GM23248 (cell line): ENCODE measurements at places on chromosomes 4 and X.

GRCh38 chr4:149223659-149224058 lies 592.0 kb downstream of the IQCM start:
- DNase-seq, result peak; percentile 48

DNA sequence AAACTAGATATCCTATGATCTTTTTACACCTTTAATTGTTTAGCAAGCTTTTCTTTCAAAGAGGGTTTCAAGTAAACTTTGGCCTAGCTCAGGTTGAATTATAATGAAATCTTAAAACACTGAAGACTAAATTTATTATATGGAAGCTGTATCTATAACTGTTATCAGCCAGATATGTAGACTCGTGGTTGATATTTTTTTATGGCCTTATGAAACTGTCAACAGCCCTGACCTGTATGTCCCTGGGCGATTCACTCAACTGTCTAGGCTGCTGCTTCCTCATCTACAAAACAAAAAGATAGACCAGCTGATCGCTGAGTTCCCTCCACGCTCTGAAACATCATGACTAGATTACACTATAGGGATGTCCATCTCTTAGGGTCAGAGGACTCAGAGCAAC lies 21.2 kb upstream of the PDK3 start:
- no peak for DNase-seq

GRCh38 chrX:107560980-107561379 lies 67.3 kb upstream of the PRPS1 start:
- peak; percentile 47 for DNase-seq

DNA sequence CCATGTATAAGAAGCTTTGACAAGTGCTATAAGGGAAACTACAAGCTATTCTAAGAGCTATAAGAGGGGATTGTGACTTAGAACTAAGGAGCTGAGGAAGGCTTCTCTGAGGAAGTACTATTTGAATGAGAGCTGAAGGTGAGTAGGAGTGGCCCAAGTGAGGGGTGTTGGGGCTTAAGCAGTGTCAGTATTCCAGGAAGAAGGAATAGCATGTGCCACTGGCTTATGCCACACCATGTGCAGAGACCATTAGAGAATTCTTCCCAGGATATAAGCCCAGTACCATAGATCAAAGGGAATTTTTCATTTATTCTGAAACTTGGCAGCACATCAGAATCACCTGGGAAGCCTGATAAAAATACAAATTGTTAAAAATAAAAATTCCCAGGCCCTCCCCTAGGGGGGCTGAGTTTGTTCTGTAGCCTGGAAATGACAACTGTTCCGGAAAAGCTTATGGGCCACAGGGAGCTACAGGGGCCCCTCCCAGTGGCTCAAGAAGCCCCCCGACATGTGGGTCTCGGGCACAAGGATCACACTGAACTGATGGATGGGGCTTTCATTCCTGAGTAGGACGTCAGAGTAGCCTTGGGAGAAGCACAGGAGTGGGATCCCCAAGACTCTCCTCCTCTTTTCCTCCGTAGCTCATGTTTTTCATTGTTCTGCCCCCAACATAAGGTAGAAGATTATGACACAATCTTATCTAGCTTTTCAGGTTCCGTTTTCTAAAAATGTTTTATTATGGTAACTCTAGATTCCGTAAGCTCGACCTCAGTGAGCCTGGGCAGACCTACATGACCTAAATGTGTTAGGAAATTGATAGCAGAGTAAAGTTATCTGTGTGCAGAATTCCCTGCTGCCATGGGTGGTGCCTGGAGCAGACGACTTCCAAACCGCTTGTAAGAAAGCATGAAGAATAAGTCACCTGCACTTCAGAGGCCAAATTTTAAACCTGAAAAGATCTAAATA lies 119.3 kb downstream of the AFF1 start:
- DNase-seq, result no peak
